Lung (tissue), 17 donors: ENCODE measurements at places on chromosomes 6 and 20.

DNA sequence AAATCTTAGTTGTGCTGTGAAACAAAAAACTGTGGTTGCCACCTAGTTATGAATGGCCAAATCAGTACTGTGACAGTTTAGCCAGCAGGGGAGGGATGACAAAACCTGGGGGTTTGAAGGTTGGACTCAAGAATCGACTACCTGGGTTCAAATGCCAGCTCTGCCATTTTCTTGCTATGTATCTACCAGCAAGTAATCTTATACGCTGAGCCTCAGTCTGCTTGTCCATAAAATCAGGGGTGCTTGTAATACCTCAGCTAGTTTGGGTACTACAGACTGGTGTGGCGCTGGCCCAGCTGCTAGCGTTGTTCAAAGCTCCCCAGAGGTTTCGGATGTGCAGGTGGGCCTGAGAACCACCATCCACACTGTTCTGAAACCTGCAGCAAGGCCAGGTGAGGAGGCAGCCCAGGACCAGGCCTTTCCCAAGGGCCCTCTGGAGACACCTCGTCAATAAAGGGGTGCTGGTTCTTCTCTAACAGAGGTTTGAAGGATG lies 40.4 kb downstream of the TRAM2 start:
- H3K4me1 ChIP-seq = no peaks in the 10 kb centered on the region
- DNase-seq = no peak
- no peak overlapping the region for H3K27ac ChIP-seq
- H3K4me3 ChIP-seq = no peak overlapping the region
- H3K27me3 ChIP-seq = no peaks in the 10 kb centered on the region
- peaks cover 4% of the 10 kb centered on the region for H3K36me3 ChIP-seq

DNA sequence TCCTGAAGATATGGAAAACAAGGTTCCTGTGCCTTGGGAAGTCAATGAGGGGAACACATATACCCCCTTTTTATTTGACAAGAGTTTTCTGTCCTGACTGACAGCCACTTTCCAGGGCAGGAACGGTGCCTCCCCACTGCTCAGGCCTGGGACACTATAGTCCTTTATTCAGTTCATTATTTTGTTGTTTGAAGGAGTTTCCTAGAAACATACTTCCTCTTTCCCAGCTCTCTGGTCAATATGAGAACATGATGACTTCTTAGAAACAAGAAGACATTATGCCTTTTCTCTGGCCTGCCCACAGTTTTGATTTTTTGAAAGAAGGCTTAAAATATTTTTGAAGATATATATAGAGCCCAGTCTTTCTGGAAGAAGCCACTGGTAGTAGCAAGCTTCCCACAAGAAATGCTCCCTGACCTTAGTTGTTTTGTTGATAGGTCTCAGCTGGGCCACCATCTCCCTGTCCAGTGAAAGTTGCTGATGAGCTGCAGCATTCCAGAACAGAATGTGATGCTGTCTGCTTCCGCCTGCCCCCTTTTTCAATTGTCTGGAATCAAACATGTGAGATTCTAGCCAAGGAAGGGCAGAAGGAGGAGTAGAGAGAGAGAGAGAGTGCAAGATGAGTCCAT lies 350.0 kb upstream of the PRND start:
- peaks cover 10% of the 10 kb centered on the region for H3K4me1 ChIP-seq
- H3K4me3 ChIP-seq = no peak overlapping the region
- no peaks in the 10 kb centered on the region for H3K36me3 ChIP-seq
- no peaks in the 10 kb centered on the region for H3K27me3 ChIP-seq
- no peak overlapping the region for H3K27ac ChIP-seq

- H3K4me3 ChIP-seq = no peak overlapping the region
- H3K27ac ChIP-seq = no peak overlapping the region
- DNase-seq = no peak
- no peaks in the 10 kb centered on the region for H3K4me1 ChIP-seq
- no peaks in the 10 kb centered on the region for H3K27me3 ChIP-seq
Measured at GRCh38 chr6:100152201-100152600, 158.2 kb upstream of the MCHR2 start.

DNA sequence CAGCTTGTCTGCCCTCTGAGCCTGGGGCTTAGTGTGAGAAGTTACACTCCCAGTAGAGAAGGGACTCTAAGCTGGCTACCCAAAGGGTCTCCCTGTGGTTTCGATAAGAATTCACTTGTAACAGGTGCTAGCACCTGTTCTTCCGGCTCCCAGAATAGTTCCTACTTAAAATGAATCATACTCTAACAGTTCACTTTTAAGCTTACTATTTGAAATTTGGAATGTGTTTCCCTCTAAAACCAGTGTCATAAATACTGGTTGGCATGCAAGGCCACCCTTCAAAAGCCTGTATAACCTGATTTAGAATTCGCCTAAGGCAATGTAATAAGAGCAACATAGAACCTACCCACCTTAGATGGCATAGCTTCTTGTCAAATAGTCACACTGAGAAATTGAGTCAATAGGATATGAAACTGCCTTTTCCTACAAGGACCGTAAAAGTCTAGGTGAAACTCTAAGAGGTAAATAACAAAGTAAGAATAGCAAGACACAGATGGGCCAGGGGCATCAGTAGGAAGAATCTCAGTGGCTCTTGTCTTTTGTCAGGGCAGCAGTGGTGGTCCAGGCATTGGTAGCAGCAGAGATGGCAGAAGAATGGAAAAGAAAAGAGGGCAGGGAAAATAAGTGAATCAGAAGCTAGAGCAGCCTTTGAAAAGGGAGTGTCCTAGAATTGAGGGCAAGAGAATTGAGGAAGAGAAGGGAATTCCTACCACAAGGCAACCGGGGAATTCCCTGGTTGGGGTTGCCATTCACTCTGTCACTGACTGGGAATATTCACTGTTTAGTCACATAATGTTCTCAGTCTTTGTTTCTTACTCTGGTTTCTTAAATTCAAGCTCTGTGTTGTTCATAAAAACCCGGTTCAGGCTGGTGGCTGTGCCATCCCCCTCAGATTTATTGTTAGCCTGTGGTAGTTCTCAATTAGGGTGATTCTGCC lies 91.5 kb downstream of the HIVEP2 start:
- H3K27ac ChIP-seq = no peak overlapping the region
- H3K4me1 ChIP-seq = no peaks in the 10 kb centered on the region
- peak; percentile 44 for DNase-seq
- no peaks in the 10 kb centered on the region for H3K36me3 ChIP-seq
- no peak overlapping the region for H3K4me3 ChIP-seq

DNA sequence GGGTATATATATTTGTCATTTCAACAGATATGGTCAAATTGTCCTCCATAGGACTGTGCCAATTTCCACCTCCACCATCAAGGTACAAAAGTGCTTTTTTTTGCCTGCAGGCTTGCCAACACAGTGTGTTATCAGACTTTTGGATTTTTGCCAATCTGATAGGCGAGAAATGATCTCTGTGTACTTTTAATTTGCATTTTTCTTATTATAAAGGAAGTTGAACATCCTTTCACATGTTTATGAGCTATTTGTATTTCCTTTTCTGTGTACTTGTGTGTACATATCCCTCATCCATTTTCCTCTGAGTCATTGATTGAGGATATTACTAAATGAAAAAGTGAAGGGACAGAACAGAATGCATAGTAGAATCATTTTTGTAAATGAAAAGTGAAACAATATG lies 39.0 kb upstream of the PTPN1 start:
- DNase-seq = no peak
- H3K27ac ChIP-seq = no peak overlapping the region
- H3K36me3 ChIP-seq = no peaks in the 10 kb centered on the region
- H3K27me3 ChIP-seq = no peaks in the 10 kb centered on the region
- H3K4me3 ChIP-seq = no peak overlapping the region
- peaks cover 26% of the 10 kb centered on the region for H3K4me1 ChIP-seq

DNA sequence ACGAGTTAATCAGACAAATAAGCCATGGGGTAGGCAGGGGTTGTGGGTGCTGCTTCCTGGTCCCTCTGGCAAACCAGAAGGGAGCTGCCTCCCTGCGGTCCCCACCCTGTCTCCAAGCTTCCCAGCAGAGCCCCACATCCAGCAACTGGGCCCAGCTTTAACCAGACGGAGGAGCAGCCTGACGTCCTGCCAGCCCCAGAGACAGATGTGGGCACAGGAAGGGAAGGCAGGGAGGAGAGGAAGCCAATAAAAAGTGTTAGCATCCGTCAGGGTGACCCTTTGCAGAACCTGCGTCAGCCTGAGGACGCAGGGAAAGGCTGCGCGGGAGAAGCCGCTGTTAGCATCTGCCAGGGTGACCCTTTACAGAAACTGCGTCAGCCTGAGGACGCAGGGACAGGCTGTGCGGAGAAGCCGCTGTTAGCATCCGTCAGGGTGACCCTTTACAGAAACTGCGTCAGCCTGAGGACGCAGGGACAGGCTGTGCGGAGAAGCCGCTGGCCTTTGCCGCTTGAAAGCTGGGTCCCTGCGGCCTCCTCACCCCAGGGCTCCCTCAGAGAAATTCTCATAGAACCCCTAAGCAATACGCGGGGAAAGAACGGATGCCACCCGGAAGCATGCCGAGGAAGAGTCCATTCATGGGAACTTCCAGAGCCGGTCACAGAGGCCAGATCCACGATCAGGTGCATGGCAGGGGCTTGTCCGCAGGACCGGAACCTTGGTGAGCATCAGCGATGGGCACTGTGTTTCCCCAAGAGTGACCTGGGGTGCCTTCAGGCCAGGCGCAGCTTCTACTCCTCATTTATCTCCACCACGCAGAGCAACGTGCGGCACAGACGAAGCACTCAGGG lies 15.9 kb downstream of the DLL1 start:
- H3K27ac ChIP-seq = no peak overlapping the region
- H3K4me3 ChIP-seq = no peak overlapping the region
- H3K27me3 ChIP-seq = peaks cover 6% of the 10 kb centered on the region

DNA sequence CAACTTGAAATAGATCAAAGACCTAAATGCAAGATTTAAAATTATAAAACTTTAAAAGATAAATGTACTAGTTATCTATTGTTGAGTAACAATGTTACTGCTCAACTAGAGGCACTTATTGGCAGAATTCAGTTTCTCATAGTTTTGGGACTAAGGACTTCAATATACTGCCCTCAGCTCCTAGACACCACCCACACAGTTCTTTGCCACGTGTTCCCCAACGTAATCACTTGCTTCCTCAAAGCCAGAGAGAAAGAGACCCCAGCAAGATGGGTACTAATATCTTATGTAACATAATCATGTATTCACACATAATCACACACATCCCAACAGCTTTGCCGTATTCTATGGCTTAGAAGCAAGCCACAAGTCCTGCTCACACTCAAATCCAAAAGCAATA lies 50.3 kb upstream of the SLC22A16 start:
- no peak overlapping the region for H3K4me3 ChIP-seq
- H3K36me3 ChIP-seq = no peaks in the 10 kb centered on the region
- H3K4me1 ChIP-seq = no peaks in the 10 kb centered on the region
- no peak for DNase-seq
- H3K27ac ChIP-seq = no peak overlapping the region
- H3K27me3 ChIP-seq = no peaks in the 10 kb centered on the region

GRCh38 chr6:31871046-31871659 lies 7.6 kb downstream of the SLC44A4 start:
- no peaks in the 10 kb centered on the region for H3K36me3 ChIP-seq
- DNase-seq = peak; percentile 10
- H3K4me3 ChIP-seq = no peak overlapping the region
- no peak overlapping the region for H3K27ac ChIP-seq

GRCh38 chr20:56833427-56833826 lies 204.3 kb downstream of the TFAP2C start:
- no peaks in the 10 kb centered on the region for H3K36me3 ChIP-seq
- no peak overlapping the region for H3K27ac ChIP-seq
- H3K4me1 ChIP-seq = no peaks in the 10 kb centered on the region
- H3K4me3 ChIP-seq = no peak overlapping the region

GRCh38 chr20:41320976-41321375 lies 3.4 kb upstream of the ZHX3 start:
- no peaks in the 10 kb centered on the region for H3K36me3 ChIP-seq
- no peaks in the 10 kb centered on the region for H3K27me3 ChIP-seq
- no peak for DNase-seq
